ENCODE measurements at places on chromosomes 7 and 10. TPM values are rescaled to one million over a fixed set of nuclear protein-coding genes. Genes with fewer than 3 reads are reported as not detected.

DNA sequence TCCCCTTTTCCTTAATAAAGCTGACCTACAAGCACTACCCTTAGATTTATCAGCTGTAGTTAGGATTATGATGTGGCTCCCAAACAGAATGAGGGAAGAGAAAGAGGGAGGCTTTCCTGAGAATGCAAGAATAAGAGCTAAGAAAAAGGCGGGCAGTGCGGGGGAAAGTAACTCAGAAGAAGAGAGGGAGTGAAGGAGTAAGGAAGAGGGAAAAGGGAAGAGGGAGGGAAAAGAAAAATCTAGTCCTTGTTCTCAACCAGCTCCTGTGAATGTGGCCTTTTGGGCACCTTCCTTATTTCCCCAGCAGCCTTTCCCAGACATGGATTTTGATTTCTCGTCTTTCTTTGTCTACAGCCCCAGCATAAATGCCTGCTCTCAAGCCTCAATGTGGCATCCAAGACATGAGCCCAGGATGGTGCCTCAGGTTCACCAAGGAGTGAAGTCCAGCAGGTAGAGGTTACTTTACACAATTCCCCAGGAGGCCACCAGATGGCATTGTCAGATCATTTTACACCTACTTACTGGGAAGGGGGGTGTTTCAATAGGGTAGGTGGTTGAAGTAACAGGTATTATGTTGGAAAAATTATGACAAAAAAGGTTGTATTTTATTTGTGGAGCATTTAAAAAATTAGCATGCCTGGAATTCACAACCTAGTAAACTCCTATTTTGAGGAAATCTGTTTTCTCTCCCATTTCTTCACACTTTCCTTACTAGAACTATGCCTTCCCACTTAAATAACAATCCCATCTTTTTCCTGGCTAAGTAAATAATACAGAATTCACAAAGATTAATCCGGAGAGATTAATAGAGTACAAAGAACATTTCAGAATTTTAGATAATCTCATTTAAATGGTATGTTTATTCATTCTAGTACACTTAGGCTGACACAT lies 106.5 kb downstream of the HTR7 start:
- peak; percentile 1 for DNase-seq

DNA sequence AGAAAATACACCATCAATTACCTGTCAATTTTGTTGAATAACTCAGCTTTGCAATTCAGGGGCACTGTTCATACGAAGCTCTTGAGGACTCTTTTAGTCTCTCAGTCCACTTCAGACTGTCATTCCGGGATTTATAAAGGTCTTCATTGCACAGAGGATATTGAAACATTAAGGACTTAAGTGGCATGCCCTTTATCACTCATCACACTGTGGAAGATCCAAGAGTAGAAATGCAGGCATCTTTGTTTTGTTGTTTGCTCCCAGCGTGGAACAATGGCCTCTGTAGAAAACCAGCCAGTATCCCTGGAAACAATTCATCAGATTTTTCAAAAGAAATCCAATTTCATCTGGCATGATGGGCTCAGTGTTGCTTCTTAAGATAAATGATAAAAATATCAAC lies 66.3 kb upstream of the LRGUK start:
- DNase-seq: no peak

NME8 gene
- not detected for polyA plus RNA-seq

DUS4L gene
- 12.4 TPM for polyA plus RNA-seq

GRCh38 chr7:74405191-74405898 lies 48.4 kb upstream of the GTF2IRD1 start:
- DNase-seq: no peak

GDF10 gene
- polyA plus RNA-seq: 2.7 TPM

PAPOLB gene
- polyA plus RNA-seq: not detected

- DNase-seq: peak; percentile 75
These were observed 1.5 kb upstream of the FAM53B start for GRCh38 chr10:124745673-124746072.

OPALIN gene
- not detected for polyA plus RNA-seq

TMEM176B gene
- polyA plus RNA-seq: 5.7 TPM

- no peak for DNase-seq
These were observed 15.0 kb upstream of the STN1 start for GRCh38 chr10:103932971-103933370.

GRCh38 chr10:3992382-3993178 lies 207.6 kb upstream of the KLF6 start:
- DNase-seq: no peak

GRCh38 chr7:137942484-137943115 lies 59.3 kb downstream of the CREB3L2 start:
- DNase-seq: no peak

FGF8 gene
- 0.36 TPM for polyA plus RNA-seq

SPDYE2 gene
- polyA plus RNA-seq: 6.1 TPM

- DNase-seq: no peak
These were observed 173.3 kb downstream of the CFTR start for GRCh38 chr7:117652943-117653680.

DNA sequence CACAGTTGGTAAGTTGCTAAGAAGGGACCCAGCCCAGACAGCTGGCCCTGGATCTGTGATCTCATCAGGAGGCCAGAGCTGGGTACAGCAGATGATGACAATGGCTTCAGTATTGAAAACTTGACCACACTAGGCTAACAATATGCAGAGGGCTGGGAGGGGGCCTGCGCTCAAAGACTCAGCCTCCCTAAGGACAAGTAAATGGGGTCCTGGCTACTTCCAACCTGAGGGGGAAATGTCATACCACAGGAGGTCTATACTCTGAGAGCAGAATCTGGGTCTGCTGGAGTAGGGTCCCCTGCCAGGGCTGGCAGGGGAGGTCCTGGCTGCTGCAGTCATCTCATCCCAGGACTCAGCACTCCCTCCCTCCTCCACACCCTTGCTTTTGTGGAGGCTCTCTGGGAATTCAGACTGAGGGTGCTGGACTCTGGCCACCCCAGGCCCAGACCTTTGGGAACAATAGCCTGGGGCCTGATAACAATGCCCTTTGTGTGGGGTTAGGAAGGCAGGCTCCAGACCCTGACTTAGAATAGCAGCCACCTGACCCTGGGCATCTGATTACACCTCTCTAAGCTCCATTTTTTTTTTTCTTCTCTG lies 1.4 kb downstream of the FXYD4 start:
- no peak for DNase-seq

AOAH gene
- 3.8 TPM for polyA plus RNA-seq

GRCh38 chr10:123886292-123886691 lies 5.3 kb downstream of the CPXM2 start:
- no peak for DNase-seq

DNA sequence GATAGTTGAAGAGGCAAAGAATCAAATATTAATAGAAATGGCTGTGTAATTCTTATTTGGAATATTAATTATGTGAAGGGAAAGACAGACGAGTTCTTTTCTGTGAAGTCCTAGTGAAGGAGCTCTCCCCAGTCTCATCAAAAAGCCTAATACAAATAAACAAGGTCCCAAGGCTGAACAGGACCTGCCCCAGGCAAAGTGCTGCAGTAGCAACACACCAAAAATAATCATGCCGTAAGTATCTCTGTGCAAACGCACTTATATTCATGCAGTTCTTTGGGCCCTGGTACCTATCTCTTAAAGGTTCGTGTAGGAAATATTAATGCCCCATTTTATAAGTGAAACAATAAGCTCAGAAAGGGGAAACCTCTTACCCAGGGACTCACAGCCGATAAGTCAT lies 12.2 kb upstream of the CHST15 start:
- no peak for DNase-seq

CYP2C19 gene
- polyA plus RNA-seq: not detected

GRCh38 chr10:79454259-79454658 lies 8.8 kb upstream of the ZCCHC24 start:
- DNase-seq: no peak

BUD31 gene
- 74.9 TPM for polyA plus RNA-seq

ATOH7 gene
- not detected for polyA plus RNA-seq

DNA sequence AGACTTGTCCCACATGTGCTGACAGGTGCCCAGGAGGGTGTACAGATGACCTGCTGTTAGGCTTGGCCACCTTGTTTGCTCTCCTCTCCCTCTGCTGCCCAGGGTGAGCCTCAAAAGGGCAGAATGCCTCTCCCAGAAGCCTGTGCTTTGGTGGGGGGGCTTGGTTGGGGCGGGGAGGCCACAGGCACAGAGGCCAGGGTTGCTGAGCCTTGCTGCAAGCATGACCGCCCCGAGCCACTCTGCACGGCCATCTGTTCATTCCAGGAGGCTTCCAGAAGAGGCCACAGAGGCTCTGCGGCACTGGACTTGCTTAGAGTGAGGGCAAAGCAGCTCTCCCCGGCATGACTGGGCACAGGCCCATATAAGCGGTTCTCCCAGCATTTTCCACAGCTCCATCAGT lies 190.8 kb downstream of the GLRX3 start:
- no peak for DNase-seq

TBX20 gene
- not detected for polyA plus RNA-seq

GRM8 gene
- polyA plus RNA-seq: not detected

- DNase-seq: no peak
These were observed 125.9 kb upstream of the NOBOX start for GRCh38 chr7:144529269-144529926.

- DNase-seq: peak; percentile 49
These were observed 25.9 kb downstream of the ABRAXAS2 start for GRCh38 chr10:124827474-124827873.

- no peak for DNase-seq
These were observed 18.1 kb downstream of the CEP55 start for GRCh38 chr10:93514521-93514920.

GRCh38 chr10:124041675-124042445 lies 51.5 kb downstream of the CHST15 start:
- DNase-seq: no peak

GRCh38 chr10:30589441-30589840 lies 40.1 kb downstream of the LYZL2 start:
- DNase-seq: no peak

MBL2 gene
- polyA plus RNA-seq: not detected

PODXL gene
- polyA plus RNA-seq: 70.8 TPM

- no peak for DNase-seq
These were observed 9.7 kb downstream of the SNX13 start for GRCh38 chr7:17930546-17930945.

- DNase-seq: peak; percentile 56
These were observed 10.6 kb downstream of the DBF4 start for GRCh38 chr7:87886875-87887274.

CLDN4 gene
- polyA plus RNA-seq: 0.45 TPM

SPDYE11 gene
- 0.12 TPM for polyA plus RNA-seq

DNA sequence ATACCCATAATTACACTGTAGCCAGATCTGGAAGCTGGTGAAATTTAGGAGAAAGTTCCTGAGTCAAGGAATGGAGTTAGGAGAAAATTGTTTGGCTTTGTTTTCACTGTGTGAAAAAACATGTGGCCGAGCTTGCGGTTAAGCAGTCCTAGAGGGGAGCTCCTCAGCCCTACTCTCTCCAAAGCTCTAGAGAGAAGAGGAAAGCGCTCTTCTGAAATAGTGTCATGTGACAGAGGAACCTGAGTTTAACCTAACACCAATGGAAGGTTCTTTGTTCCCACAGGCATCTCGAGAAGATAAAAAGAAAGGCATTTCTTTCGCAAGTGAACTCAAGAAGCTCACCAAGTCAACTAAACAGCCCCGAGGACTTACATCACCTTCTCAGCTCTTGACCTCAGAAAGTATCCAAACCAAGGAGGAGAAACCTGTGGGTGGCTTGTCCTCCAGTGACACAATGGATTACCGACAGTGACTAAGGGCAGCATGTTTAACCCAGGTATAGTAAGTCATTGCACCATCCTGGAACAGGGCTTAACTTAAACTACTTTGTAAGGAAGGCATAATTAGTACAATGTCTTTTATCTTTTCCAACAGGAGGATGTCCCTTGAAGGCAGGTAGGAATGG lies 38.0 kb downstream of the NOC3L start:
- no peak for DNase-seq

DNA sequence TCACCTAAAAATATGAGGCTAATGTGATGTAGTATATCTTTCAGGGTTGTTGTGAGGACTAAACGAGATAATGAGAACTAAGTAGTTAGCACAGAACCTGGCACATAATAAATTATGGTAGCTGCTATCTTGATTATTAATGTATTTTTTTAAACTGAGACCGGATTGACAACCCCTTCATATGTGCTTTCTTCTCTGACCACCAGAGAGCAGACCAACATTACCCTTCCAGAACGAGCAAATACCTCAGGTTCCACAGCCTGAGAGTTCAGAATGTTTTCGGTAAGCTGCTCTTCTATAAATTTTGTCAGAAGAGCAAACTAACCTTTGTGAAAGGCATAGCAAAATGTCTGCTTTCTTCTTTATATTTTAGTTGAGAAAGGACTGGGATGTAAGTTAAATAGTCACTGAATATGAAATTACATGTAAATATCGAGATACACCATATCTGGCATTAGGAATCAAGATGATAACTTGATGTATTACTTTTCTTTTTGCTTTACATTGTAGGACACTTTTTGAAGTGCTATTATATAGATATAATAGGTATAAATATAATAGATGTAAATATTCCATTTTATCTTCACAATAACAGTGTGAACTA lies 13.6 kb upstream of the BPGM start:
- no peak for DNase-seq

GRCh38 chr10:93768892-93769291 lies 11.2 kb downstream of the LGI1 start:
- DNase-seq: no peak

METTL27 gene
- polyA plus RNA-seq: 0.84 TPM

DNA sequence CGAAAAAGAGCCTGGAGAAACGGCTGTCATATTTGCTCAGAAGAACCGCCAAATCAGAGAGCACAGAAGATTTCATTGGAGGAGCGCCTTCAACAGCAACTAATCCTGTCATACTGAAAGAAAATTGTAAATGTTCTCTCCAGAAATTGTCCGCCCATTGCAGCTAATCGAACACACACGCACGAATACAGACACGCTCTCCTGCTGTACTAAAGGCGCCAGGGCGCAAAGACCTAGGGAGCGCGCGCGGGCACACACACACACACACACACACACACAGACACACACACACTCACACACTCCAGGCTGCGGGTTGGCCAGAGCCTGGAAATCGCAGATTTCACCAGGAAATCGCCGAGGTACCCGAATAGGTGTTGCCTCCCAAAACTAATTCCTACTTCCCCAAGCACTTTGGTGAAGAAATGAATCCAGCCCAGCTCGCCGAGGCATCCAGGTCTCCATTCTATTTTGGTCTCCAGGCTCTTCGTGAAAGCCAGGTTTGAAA lies at the start of gene CHRM2:
TSS of gene CHRM2 (plus strand) at position 157 of the 505 bp plus-strand sequence. CDS start 146,214 bp downstream, outside the sequence.
- no peak for DNase-seq

GNAT3 gene
- polyA plus RNA-seq: 0.13 TPM

SCIN gene
- polyA plus RNA-seq: 1.4 TPM

- DNase-seq: peak; percentile 78
These were observed 26.3 kb downstream of the DNMBP start for GRCh38 chr10:99983280-99983988.

CALHM1 gene
- 0.07 TPM for polyA plus RNA-seq

JAKMIP3 gene
- polyA plus RNA-seq: 0.91 TPM

GRID2IP gene
- 0.19 TPM for polyA plus RNA-seq
